M059J (cell line): ENCODE measurements at places on chromosomes 6 and 20. TPM values are rescaled to one million over a fixed set of nuclear protein-coding genes. Genes with fewer than 3 reads are reported as not detected.

The SLC22A1 gene
- 0.05 TPM in 1 of 2 replicates, not detected in the other for total RNA-seq

GRCh38 chr6:151592449-151593159, 98.8 kb downstream of the CCDC170 start:
- DNase-seq = no peak

- peak; percentile 60 for DNase-seq
Observed at GRCh38 chr20:967796-968742, 34.0 kb downstream of the RSPO4 start.

The PNPLA1 gene
- total RNA-seq = 0.05 and 0.27 TPM in 2 replicates

- DNase-seq = peak; percentile 42
Observed at GRCh38 chr6:66538551-66539135, 831.6 kb upstream of the EYS start.

GRCh38 chr6:84772428-84773132, 8.2 kb upstream of the TBX18 start:
- no peak for DNase-seq

The DNMT3B gene
- total RNA-seq = 2.8 and 7.1 TPM in 2 replicates

DNA sequence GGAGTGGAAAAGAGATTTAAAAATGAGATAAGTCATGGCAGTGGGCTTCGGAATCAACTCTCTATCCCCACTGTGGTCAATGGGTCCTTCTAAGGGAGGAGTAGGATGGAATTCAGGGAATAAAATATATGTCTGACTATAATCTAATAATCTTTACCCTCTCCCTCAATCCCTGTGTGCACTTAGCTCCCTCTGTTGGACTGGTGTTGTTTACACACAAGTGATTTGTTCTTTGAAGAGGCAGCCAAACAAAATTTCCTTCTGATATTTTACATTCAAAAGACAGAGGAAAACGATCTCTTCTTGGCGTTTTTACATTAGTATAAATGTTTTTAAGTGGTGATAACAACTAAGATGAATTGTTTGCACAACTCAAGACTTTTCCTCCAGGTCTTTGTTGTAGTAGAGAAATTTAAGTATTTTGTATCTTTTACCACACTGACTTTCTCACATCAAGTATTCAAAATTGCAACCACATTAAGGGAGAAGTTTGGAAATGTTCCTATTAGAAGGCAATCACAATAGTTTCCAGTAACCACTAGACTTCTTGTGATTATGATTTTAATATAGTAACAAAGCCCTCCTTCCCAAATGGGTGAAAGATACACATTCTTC, 317.8 kb downstream of the CENPW start:
- peak; percentile 50 for DNase-seq

- DNase-seq = peak; percentile 95
Observed at GRCh38 chr6:82589509-82590206, 226.0 kb downstream of the TPBG start.
